ENCODE measurements at places on chromosomes 5 and 9. TPM values are rescaled to one million over a fixed set of nuclear protein-coding genes. Genes with fewer than 3 reads are reported as not detected.

MSMP gene
- total RNA-seq, result not detected

GRCh38 chr5:178304761-178305645 is 72.4 kb upstream of the PHYKPL start:
- no peak for DNase-seq
- no peaks in the 10 kb centered on the region for H3K4me1 ChIP-seq
- no peaks in the 10 kb centered on the region for H3K36me3 ChIP-seq
- H3K27me3 ChIP-seq, result no peaks in the 10 kb centered on the region
- H3K4me3 ChIP-seq, result no peak overlapping the region

GRCh38 chr9:94951324-94952135 is 225.0 kb downstream of the AOPEP start:
- no peak for DNase-seq
- no peaks in the 10 kb centered on the region for H3K36me3 ChIP-seq
- no peak overlapping the region for H3K27ac ChIP-seq
- peaks cover 11% of the 10 kb centered on the region for H3K4me1 ChIP-seq
- H3K27me3 ChIP-seq, result no peaks in the 10 kb centered on the region
- H3K4me3 ChIP-seq, result no peak overlapping the region

- peaks cover 16% of the 10 kb centered on the region for H3K4me1 ChIP-seq
- peak; percentile 90 for DNase-seq
Observed at GRCh38 chr5:169626779-169627178, 10.3 kb upstream of the DOCK2 start.

DNA sequence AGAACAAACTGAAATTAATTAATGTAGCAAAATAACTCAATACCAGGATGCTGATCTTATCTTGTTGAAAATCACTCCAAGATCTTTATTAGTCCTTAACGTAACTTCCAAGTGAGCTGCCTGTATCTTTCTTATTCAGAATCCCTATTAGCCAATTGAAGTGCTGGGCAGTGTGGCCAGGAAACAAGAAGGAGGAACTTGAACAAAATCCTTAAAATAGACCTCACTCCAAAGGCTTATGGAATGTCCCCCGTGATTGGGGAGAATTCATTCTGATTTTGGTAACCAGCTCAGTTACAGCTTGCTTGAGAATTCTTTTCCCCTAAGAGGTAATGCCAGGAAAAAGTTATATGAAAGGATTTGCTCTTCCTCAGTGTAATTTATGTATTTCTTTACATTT is 171.0 kb downstream of the DEPDC1B start:
- H3K27me3 ChIP-seq, result no peaks in the 10 kb centered on the region
- no peaks in the 10 kb centered on the region for H3K4me1 ChIP-seq
- no peak overlapping the region for H3K27ac ChIP-seq

- H3K27me3 ChIP-seq, result no peaks in the 10 kb centered on the region
- H3K27ac ChIP-seq, result no peak overlapping the region
- no peak for DNase-seq
- peak overlapping the region; percentile 48 for H3K4me3 ChIP-seq
- H3K4me1 ChIP-seq, result no peaks in the 10 kb centered on the region
Observed at GRCh38 chr5:110727025-110727314, 499 bp upstream of the TMEM232 start.

DNA sequence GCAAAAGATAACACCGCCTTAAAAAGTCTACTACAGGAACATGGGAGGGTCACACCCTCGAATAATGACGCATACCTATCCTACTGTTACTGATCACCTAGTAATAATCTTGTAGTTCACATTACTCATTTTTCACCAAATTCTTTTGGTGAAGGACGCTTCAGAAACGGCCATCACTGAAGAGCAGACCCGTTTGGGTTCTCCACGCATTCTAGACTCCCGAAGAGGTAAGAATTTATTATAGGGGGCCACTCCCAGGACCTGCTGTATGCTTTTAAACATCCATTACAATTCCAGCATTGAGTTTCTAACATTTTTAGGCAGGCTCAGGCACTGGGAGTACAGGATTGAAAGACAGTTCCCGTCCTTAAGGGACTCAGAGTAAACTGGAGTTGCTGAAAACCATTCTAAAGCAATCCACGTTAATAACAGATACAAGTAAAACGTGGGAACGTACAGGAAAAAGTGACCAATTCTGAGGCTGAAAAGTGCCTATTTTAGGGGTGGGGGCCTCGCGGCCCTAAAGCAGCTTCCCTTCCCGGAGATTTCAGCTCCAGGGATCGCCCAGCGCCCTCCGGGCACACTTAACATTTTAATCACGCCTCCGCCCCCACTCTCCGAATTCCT is at the start of gene FER:
TSS of gene FER (plus strand) at position 124 of the 627 bp plus-strand sequence. CDS start 50,286 bp downstream, outside the sequence.
- peak within 1 kb of the TSS; percentile 96 for H3K27ac ChIP-seq
- peak within 1 kb of the TSS; percentile 64 for H3K4me3 ChIP-seq
- no peaks in the 10 kb centered on the region for H3K36me3 ChIP-seq
- H3K27me3 ChIP-seq, result no peaks in the 10 kb centered on the region
- DNase-seq, result peak; percentile 74

SLC30A5 gene
- total RNA-seq, result 97.1 TPM

PLK2 gene
- 835 TPM for total RNA-seq

DNA sequence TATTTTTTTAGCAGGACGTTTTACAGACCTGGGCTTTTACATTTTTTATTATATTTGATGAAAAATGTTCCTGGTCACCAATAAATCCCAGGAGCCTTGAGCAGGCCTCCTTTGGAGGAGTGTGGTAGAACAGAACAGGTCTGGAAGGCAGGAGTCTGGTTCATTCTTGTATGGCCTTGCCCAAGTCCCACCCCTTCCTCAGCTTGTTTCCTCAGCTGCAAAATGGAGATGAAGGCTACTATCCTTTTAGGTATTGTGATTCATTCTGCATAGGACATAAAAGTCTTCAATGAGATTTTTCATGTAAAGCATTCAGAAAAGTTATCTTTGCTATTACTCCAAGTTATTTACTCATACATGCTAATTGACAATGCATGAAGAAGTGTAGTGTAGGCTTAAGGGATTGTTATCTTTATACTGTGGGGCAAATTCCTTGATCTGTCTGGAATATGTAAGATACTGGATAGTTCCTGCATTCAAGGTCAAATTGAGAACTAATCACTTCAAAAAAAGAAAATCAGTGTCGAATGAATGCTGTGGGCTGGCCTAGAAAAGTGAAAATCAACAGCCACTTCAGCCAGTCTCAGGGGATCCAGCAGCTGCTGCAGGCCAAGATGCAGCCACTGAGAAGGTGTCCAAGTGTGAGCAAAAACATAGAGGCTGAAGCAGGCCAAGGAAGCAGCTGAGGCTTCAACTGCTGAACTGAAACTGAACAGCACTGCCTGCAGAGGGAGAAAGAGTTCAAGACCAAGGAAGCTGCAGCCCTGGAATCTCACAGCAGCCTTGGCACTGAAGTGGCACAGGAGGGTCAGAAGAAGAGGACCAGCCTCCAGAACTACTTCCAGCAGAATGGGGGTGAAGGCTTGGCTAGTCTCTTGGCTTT is 15.5 kb upstream of the SLC36A3 start:
- no peak overlapping the region for H3K4me3 ChIP-seq
- DNase-seq, result peak; percentile 1
- no peaks in the 10 kb centered on the region for H3K36me3 ChIP-seq

DNA sequence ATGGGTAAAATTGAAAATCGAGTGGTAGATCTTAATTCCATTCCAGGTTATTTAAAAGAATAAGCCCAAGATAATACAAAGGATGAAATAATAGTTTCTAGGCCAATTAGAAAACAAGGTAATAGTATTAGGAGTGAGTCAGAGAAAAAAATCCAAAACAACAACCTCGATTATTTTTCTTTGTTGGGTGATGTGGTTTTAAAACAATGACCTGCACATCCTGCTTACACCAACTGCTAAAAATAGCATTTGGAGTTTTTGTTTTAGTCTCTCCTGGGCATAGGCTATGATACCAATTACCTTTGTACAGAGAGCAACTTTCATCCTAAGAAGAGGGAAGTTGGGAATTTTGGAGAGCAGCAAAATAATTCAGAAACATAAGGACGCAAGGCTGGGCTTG is 101.7 kb upstream of the MYO10 start:
- no peak for DNase-seq
- H3K4me3 ChIP-seq, result no peak overlapping the region
- no peaks in the 10 kb centered on the region for H3K36me3 ChIP-seq
- no peaks in the 10 kb centered on the region for H3K4me1 ChIP-seq
- no peaks in the 10 kb centered on the region for H3K27me3 ChIP-seq

SLC34A3 gene
- not detected for total RNA-seq

Measured in fibroblast of lung (primary cell).